ENCODE measurements at places on chromosomes 2 and 18.

DNA sequence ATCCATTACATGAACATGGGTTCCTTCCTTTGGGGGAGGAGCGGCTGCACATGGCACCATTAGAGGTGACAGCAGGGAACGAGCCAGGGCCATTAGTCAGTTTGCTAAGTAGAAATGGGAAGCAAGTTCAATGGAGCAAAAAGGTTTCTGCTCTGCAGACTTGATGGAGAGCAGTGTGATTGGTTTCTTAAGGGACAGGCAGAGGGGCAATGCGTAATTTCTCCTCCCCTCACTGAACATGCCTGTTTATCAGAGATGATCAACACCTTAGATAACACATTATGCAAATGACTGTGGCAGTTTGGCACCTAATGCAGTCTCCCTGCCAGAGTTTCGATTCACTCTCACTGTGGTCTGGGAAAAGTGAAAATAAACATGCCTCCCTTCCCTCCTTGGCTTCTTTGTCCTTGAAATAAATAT, 414.5 kb downstream of the STK39 start:
- DNase-seq: no peak
- H3K27ac ChIP-seq: no peak overlapping the region
- peaks cover 4% of the 10 kb centered on the region for H3K27me3 ChIP-seq
- no peak overlapping the region for H3K4me3 ChIP-seq
- H3K36me3 ChIP-seq: no peaks in the 10 kb centered on the region

- no peak for DNase-seq
- H3K4me3 ChIP-seq: no peak overlapping the region
- no peak overlapping the region for H3K27ac ChIP-seq
- no peaks in the 10 kb centered on the region for H3K27me3 ChIP-seq
Observed at GRCh38 chr18:39692367-39693015, 2126.9 kb upstream of the CELF4 start.

GRCh38 chr2:27152796-27153464, 4.1 kb downstream of the TCF23 start:
- no peaks in the 10 kb centered on the region for H3K36me3 ChIP-seq
- no peaks in the 10 kb centered on the region for H3K27me3 ChIP-seq
- no peaks in the 10 kb centered on the region for H3K4me1 ChIP-seq
- no peak overlapping the region for H3K27ac ChIP-seq

GRCh38 chr2:252001-252602, 11.7 kb downstream of the SH3YL1 start:
- H3K27ac ChIP-seq: no peak overlapping the region
- no peaks in the 10 kb centered on the region for H3K27me3 ChIP-seq
- H3K4me1 ChIP-seq: no peaks in the 10 kb centered on the region

DNA sequence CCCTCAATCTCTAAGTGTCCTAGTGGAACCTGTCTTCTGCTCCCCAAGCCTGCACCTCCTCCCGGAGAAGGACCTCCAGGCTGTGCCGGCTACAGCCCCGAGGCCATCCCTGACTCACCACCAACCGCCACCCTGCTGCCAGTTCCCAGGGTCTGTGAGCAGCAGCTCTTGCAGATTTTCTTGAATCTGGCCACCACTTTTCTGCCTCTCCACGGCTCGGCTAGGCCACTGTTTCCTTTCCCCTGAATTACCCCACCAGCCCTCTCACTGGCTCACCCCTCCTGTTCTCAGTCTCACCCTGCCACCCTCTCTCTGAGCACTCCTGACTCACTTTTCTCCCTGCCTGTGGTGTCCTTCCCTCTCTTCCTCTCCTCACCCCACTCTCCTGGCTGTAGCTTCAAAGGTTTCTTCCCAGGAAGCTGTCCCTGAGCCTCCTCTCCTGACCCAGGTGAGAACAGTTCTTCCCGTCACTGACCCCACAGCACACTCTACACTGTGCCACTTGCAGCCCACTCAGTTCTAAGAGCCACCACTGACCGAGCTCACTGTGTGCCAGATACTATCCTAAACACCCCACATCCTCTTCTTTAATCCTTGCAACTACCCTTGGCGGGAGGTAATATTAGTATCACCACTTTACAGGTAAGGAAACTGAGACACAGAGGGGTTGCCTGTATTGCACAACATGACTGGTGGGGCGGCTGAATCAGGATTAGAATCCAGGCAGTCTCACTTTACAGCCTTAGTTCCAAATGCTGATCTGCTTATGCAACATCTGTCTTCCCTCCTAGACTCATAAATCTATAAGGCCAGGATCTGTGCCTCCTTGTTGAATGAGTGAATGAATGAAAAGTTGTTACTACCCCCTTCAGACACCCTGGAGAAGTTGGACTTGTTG, 111.6 kb downstream of the SMAD7 start:
- no peaks in the 10 kb centered on the region for H3K27me3 ChIP-seq
- H3K4me1 ChIP-seq: peaks cover 87% of the 10 kb centered on the region
- no peaks in the 10 kb centered on the region for H3K36me3 ChIP-seq
- DNase-seq: no peak
- peak overlapping the region; percentile 83 for H3K27ac ChIP-seq

DNA sequence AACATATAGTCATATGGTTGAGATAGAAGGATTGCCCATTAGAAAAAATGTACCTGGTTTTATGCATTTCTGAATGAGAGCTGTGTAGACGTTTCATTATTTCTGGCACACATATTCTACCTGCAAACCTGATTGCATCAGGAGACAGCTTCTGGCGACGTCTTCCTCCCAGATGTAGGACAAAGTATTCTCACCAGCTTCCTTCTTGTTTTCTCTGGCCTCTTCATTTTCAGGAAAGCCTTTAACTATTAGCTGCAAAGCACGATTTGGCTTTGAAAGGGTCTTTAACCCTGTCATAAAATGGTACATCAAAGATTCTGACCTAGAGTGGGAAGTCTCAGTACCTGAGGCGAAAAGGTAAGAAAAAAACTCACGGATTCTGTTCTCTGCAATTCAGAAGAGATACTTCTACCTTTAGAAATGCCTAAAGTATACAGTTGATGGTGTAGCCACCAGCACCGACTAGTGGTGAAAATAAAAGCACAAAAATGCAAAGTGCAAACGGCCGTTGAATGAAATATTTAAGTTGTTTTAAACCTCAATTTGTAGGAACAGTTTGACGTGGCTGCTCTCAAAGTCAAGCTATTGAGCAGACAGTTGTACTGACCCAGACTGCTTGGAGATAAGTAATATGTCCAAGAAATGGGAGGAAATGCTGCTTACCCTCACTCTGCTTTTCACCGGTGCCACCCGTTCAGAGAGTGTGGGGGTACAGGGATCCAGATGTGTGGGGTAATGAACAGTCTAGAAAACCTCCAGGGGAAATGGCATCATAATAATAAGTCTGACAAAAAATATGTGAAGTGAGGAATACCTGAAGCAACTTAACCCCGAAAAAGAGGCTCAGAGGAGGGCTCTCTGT, 20.2 kb downstream of the IL18RAP start:
- H3K36me3 ChIP-seq: peaks cover 28% of the 10 kb centered on the region
- peak overlapping the region; percentile 41 for H3K4me3 ChIP-seq
- H3K27me3 ChIP-seq: no peaks in the 10 kb centered on the region
- DNase-seq: peak; percentile 72
- peaks cover 12% of the 10 kb centered on the region for H3K4me1 ChIP-seq
- peak overlapping the region; percentile 65 for H3K27ac ChIP-seq

- no peak for DNase-seq
- H3K36me3 ChIP-seq: no peaks in the 10 kb centered on the region
- no peak overlapping the region for H3K27ac ChIP-seq
- no peaks in the 10 kb centered on the region for H3K4me1 ChIP-seq
- H3K27me3 ChIP-seq: peaks cover 7% of the 10 kb centered on the region
- peak overlapping the region; percentile 19 for H3K4me3 ChIP-seq
Observed at GRCh38 chr2:177633910-177634294, 241.3 kb downstream of the AGPS start.

GRCh38 chr2:168220965-168221819, 26.2 kb downstream of the STK39 start:
- no peak overlapping the region for H3K4me3 ChIP-seq
- H3K27ac ChIP-seq: no peak overlapping the region
- H3K4me1 ChIP-seq: peaks cover 7% of the 10 kb centered on the region

- H3K27ac ChIP-seq: no peak overlapping the region
- H3K4me3 ChIP-seq: no peak overlapping the region
- H3K27me3 ChIP-seq: no peaks in the 10 kb centered on the region
- DNase-seq: no peak
- no peaks in the 10 kb centered on the region for H3K4me1 ChIP-seq
- no peaks in the 10 kb centered on the region for H3K36me3 ChIP-seq
Observed at GRCh38 chr2:126894082-126894481, 4.6 kb upstream of the TEX51 start.

DNA sequence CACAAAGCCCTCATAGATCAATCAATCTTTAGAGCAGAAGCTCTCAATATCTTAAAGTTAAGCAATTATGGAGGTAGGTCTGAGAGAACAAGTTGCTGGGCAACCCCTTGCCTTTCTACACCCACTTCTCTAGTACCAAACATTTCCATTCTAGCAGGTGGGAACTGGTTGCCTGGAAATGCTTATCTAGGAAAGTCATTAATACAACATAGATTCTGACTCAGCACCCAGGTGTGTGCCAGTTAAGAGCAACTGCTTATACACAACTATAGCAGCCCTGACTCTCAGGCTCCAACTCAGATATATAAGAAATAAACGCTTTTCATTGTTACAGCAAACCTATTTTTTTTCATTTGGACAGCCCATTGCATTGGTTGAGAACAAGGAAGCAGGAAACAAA, 237.7 kb downstream of the IRS1 start:
- H3K36me3 ChIP-seq: no peaks in the 10 kb centered on the region
- peaks cover 10% of the 10 kb centered on the region for H3K27me3 ChIP-seq
- no peak overlapping the region for H3K4me3 ChIP-seq
- no peak overlapping the region for H3K27ac ChIP-seq
- no peak for DNase-seq

DNA sequence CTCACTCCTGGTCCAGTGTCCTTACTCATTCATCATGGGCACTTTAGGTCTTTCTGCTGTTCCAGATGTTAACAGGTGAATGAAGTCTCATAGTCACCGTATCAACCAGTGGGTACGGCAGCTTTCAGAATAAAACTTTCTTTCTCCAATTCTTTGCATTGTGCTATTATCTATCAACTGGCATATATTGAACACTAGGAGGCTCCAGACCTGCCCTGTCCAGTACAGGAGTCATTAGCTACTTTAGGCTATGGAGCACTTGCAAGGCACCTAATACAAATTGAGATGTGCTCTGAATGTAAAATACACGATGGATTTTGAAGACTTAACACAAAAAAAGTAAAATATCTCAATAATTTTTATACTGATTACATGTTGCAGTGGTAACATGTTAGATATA, 43.2 kb upstream of the NEB start:
- no peak for DNase-seq
- no peaks in the 10 kb centered on the region for H3K27me3 ChIP-seq
- H3K4me3 ChIP-seq: no peak overlapping the region

- no peaks in the 10 kb centered on the region for H3K27me3 ChIP-seq
- no peak for DNase-seq
- no peaks in the 10 kb centered on the region for H3K36me3 ChIP-seq
- no peak overlapping the region for H3K4me3 ChIP-seq
- H3K27ac ChIP-seq: no peak overlapping the region
Observed at GRCh38 chr2:190216829-190217228, 102.8 kb downstream of the HIBCH start.

- H3K4me1 ChIP-seq: peaks cover 46% of the 10 kb centered on the region
- H3K36me3 ChIP-seq: peaks cover 27% of the 10 kb centered on the region
- no peaks in the 10 kb centered on the region for H3K27me3 ChIP-seq
- peak overlapping the region; percentile 66 for H3K27ac ChIP-seq
- no peak for DNase-seq
Observed at GRCh38 chr2:96815326-96816126, 542 bp upstream of the CNNM3 start.

GRCh38 chr2:192124571-192124970, 70.2 kb downstream of the TMEFF2 start:
- no peaks in the 10 kb centered on the region for H3K36me3 ChIP-seq
- H3K27ac ChIP-seq: no peak overlapping the region
- peaks cover 19% of the 10 kb centered on the region for H3K27me3 ChIP-seq
- H3K4me1 ChIP-seq: no peaks in the 10 kb centered on the region

GRCh38 chr2:31354837-31355236, 59.7 kb downstream of the XDH start:
- no peak overlapping the region for H3K4me3 ChIP-seq
- peaks cover 41% of the 10 kb centered on the region for H3K27me3 ChIP-seq
- no peak for DNase-seq
- no peak overlapping the region for H3K27ac ChIP-seq

DNA sequence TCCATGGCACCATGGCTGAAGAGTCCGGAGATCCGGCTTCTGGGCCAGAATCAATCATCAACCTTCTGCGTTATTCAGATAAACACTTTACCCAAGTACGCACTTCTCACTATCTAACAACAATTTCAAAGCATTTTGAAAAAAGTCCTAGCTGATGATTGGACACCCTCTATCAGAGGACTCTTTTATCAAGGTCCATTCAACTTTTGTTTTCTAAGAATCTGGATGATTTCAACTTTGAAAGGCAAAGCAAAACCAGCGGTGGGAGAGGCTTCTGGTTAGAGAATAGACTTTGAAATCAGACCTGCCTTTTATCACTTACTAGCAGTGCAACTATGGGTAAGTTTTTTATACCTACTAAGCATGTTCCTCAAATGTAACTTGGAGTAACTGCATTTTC, 293.6 kb upstream of the TNP1 start:
- no peak overlapping the region for H3K4me3 ChIP-seq
- H3K27me3 ChIP-seq: peaks cover 14% of the 10 kb centered on the region
- no peaks in the 10 kb centered on the region for H3K4me1 ChIP-seq
- no peaks in the 10 kb centered on the region for H3K36me3 ChIP-seq
- DNase-seq: no peak

DNA sequence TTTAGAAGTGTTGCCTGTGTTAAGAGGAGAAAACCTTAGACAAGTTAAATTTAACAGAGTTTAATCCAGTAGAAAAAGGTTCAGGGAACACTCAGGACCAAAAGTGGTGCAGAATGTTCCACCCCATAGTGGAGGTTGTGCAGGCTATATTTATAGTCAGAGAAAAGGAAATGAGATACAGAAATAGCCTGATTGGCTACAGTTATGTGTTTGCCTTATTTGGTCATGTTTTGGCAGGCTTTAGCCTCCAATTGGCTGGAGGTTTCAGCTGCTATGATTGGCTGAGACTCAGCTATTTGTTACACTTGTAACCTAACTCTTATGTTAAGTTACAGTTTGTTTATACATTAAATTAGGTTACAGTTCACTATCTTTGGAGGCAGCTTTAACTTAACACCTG, 4.2 kb downstream of the STAMBP start:
- no peak overlapping the region for H3K4me3 ChIP-seq
- no peaks in the 10 kb centered on the region for H3K27me3 ChIP-seq
- H3K27ac ChIP-seq: peak overlapping the region; percentile 60

GRCh38 chr2:54724560-54725342, 1.3 kb downstream of the EML6 start:
- DNase-seq: peak; percentile 44
- H3K4me1 ChIP-seq: peaks cover 18% of the 10 kb centered on the region
- H3K27ac ChIP-seq: peak overlapping the region; percentile 31
- H3K4me3 ChIP-seq: peak overlapping the region; percentile 85
- no peaks in the 10 kb centered on the region for H3K36me3 ChIP-seq

- H3K36me3 ChIP-seq: no peaks in the 10 kb centered on the region
- H3K4me3 ChIP-seq: peak overlapping the region; percentile 55
- peaks cover 18% of the 10 kb centered on the region for H3K27me3 ChIP-seq
- DNase-seq: no peak
- H3K27ac ChIP-seq: no peak overlapping the region
- peaks cover 16% of the 10 kb centered on the region for H3K4me1 ChIP-seq
Observed at GRCh38 chr18:57209713-57210106, 62.8 kb downstream of the BOD1L2 start.
